Stimulated activated CD4-positive, alpha-beta T cell treated with anti-CD3 and anti-CD28 coated beads, Interleukin-1b, Interleukin-23, amount 100 ng/mL, for 1 hour (primary cell): ENCODE measurements at places on chromosomes 6 and 20.

DNA sequence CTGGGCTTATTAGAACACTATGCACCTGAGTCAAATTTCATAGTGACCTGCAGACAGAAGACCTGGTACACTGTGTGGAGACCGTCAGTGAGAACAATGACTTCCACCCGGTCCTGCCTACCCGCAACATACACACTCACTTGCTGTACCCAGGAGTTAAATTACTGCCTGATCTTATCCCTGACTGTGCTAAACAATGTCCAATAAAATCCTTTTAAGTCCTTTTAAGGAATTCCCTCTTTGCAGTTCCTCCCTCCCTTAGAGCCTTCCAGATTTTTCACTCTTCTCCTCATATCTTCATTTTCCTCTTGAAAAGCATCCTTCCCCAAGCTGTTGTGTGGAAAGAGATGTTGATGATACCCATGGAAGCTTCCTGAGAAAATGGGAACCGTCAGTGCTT, 3.4 kb upstream of the KCNG1 start:
- no peak for DNase-seq

- no peak for DNase-seq
Measured at GRCh38 chr6:69917834-69918233, 51.5 kb downstream of the COL19A1 start.

- DNase-seq, result no peak
Measured at GRCh38 chr20:25459111-25459830, 51.8 kb downstream of the GINS1 start.

GRCh38 chr6:12648171-12648570, 68.4 kb upstream of the PHACTR1 start:
- DNase-seq, result no peak

DNA sequence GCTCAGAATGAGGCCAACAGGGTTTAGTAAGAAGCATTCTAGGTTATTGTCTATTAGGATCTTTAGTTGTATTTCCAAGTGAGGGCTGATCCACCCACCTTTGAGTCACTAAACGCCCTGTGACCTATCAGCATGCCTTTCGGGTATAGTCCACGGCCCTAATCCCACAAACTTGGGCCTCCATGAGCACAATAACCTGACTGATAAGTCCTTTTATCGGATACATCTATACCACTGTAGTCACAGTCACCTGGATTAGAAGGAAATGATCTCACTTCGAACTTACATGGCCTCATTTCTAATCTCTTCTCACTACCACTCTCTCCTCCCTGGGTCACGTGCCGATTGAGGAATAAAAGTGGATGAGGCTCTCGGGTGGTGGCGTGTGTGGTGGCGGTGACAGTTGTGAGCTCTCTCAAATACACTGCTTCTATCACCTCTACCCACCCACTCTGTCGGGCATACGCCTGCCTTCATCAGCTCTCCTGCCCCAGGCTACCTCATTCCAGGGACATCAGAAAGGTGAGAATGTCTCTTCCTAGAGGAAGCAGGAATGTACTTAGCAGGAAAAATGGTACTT, 65.2 kb downstream of the TRAM2 start:
- DNase-seq, result no peak

- no peak for DNase-seq
Measured at GRCh38 chr6:150325066-150325772, 43.6 kb upstream of the IYD start.

DNA sequence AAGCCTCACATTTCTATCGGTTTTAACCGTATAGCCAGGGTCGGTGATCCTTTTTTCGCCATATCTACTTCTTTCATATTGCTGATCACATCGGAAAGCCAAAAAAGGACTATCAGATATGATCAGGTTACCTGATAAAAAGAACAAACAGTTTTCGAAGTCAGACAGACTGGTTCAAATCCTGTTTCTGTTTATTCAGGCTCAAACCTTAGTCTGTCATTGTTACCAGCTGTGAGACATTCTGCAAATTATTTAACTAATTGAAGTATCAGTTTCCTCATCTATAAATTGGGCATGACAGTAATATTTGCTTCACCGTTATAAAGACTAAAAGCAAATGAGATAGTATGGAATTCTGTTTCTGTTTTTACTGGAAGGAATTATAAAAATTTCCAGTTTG, 111.3 kb downstream of the TSHZ2 start:
- no peak for DNase-seq

DNA sequence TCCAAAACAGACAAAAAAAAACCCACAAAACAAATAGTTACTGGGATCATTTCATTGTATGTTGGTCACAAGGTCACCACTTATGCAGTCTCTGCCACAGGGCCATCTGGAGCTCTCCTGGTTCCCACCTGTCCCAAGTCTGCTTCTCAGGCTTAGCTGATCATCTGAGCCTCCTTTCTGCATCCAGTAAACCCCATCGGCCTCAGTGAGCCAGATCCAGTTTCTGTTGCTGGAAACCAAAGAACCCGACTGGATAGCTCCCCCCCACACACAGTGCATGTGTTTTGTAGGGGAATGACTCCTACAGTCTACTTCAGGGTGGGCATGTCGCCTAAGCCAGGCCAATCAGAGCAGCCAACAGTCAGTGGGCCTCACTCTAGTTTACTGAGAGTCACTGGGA, 233.3 kb downstream of the PREX1 start:
- DNase-seq, result no peak

- DNase-seq, result peak; percentile 53
Measured at GRCh38 chr20:38221119-38221589, 39.4 kb downstream of the KIAA1755 start.

DNA sequence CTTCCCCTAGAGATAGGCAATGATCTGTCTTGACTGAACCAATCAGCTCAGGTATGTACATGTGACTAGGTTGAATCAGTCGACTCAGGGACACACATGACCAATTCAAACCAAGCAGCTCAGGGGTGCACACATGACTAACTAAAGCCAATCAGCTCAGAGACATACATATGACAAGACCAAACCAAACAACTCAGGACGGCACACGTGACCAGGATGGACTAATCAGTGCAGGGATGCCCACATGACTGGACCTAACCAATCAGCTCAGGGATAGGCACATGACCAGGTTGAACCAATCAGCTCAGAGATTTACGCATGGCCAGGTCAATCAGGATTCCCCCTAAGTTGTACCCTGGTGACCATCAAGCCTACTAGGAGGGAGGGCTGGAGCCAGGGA, 310.3 kb downstream of the CDH26 start:
- no peak for DNase-seq

GRCh38 chr6:42735976-42736375, 9.9 kb downstream of the TBCC start:
- DNase-seq, result no peak

GRCh38 chr6:151087861-151088598, 151.7 kb upstream of the AKAP12 start:
- DNase-seq, result no peak

- no peak for DNase-seq
Measured at GRCh38 chr20:63847237-63848002, 13.9 kb upstream of the ABHD16B start.

GRCh38 chr20:41587523-41587922, 30.7 kb downstream of the CHD6 start:
- no peak for DNase-seq

GRCh38 chr6:79413562-79414002, 123.6 kb downstream of the LCA5 start:
- DNase-seq, result no peak

- no peak for DNase-seq
Measured at GRCh38 chr6:41672816-41673703, 34.8 kb downstream of the MDFI start.

DNA sequence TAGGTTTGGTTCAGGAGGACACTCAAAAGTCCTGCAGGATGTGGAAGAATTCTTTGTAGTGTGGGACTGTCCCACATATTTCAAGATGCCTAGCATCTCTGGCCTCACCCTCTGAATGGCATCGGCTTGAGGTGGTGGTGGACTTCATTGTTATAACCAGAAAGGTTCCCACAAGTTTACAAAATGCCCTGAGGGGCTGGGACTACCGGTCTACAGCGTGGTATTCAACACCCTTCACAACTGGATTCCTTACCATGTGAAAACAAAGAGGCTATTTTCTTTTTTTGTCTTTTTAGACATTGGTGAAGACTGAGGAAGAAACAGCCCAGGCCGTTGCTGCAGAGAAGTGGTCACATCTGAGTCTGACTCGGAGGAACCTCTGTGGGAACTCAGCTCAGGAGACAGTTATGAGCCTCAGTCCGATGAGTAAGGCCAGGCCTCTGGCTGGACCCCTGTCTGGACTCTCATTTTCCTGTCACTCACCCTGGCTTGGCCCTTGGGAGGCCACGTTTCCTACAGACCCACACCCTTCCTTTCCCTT, 15.2 kb downstream of the PGBD1 start:
- no peak for DNase-seq

DNA sequence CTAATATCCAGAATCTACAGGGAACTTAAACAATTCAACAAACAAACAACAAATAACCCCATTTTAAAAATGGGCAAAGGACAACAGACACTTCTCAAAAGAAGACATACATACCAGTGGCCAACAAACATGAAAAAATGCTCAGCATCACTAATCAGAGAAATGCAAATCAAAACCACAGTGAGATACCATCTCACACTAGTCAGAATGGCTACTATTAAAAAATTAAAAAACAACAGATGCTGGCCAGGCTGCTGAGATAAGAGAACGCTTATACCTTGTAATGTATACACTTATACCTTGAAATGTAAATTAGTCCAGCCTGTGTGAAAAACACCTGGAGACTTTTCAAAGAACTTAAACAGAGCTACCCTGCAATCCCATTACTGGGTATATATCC, 166.8 kb downstream of the IBTK start:
- DNase-seq, result no peak

GRCh38 chr6:138485586-138486248, 13.6 kb downstream of the NHSL1 start:
- no peak for DNase-seq

DNA sequence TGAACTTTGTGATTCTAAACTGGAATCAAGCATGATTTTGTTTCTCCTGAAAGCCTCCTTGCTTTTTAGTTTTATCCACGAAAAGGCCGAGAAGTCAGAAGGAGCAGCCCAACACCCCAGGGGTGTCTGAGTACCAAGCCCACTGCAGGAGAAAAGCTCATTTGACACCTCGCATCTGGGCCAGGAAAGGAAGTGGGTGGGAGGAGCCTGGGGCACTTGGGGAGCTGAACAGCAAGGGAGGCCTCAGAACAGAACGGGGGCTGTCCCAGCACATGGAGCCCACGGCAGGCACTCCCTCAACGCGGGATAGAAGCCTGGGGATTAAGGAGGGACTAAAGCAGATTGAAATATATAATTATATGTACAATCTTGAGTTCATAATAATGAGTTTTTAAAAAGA, 6.6 kb downstream of the KIF25 start:
- DNase-seq, result no peak

GRCh38 chr20:50366270-50367103, 143.7 kb upstream of the PTPN1 start:
- DNase-seq, result peak; percentile 15

DNA sequence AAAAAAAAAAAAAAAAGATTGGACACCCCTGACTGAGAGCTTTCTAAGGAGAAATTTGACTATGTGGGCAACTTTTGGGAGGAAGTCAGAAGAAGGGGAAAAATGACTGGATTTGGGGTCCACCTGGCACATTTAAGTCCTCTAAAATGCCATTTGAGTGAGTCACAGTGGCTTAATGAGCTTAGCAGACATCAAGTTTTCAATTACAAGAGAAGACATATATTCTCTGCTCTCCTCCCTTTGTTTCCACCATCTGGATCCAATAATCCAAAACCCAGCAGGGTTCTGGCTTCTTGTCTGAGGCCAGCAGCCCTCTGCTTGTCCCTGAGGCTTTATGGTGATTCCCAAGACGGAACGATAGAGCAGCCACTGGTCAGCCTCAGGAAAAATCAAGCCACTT, 6.9 kb downstream of the PI3 start:
- DNase-seq, result no peak

DNA sequence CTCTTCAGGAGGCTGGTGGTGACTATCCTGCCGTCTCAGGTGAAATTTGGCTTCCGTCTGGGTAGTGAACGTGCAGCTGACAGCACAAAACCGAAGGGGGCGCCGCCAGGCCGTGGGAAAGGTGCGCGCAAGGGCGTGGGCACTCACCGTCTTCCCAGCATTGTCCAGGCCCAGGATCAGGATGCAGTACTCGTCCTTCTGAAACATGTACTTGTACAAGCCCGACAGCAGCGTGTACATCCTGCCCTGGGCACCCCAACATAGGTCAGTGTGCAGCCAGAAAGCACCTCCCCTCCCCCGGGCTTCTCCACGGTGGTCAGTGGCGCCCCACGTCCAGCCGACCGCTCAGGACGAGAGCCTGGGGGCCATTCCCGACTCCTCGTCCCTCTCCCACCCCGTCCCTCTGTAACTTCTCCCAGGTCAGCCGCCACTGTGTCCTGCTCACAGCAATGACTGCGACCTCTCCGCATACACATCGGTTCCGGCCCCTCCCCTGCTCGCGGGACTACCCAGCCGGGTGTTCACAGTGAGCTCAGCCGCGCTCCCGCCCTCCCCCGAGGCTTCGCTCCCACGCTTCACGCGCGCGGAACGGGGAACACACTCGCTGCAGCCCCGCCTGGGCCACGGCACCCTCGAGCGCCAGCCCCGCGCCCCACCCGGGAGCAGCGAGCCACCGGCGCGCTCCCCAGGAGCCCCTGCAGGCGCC, 771 bp downstream of the ARFRP1 start:
- no peak for DNase-seq

DNA sequence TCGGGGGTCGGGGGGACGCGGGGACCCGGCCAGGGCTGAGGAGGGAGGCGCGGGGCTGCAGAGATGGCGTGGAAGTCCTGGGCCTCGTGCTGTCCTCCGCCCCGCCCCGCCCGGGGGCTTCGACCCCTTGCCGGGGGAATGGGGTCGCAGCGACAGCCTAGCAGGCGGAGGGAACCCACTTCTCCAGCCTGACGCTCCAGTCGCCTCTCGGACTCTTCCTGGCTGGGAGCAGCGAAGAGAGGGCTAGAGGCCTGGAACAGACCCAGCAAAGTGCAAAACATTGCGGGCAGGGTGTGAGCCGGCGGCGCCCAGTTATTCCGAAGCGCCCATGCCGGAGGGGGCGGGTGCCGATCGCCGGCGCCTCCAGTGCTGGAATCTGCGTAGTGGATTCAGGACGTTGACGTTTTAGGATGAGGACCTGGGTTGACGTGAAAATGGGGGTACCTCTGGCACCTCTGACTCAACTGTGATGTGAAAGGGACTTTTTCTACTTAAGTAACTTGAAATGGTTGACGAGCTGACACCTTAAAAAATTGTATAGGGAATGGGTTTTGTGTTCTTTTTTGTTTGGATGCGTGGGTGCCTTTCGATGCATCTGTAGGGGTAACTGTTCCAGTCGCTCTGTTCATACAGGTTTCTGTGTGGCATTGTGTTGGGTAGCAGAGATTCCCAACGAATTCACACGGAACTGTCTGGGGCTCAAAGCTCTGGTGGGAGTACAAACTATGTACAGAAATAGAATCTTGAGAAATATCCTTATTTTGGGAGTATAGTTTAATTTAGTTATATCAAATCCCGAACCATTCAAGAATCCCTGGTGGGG, 1.4 kb downstream of the SLC35F1 start:
- DNase-seq, result no peak
